Aorta (tissue), 5 donors: ENCODE measurements at places on chromosomes 4 and X.

DNA sequence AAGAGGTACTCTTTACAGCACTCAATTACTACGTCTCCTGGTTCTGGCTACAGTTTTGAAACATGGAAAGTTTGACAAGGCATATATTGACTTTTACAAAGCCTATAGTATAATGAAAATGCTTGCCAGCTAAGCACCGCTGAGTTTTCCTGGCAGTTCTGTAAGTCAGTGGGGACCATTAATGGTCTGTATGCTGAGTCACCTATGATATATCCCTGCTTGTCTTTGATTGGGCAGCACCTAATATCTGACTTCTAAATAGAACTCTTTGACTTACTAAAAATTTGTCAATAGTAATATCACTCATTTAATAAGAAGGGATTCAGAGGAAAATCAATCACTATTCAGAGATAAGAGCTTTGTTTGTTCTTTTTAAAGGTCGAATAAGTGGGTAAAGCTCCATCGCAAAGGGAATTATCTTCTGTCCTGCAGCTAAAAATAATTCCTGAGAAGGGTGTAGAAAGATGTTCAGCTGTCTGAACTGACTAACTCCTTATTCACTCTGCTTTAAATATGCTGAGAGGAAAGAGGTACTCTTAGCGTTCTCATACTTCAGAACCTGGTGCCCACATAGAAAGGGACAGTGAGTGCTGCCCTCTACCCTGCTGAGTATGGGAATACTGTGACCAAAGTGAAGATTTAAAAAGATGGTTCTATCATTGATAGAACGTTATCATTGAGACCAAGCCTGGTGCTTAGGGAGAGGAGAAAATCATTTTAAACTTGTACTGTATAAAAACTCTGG is 959 bp downstream of the SMPX start:
- H3K27me3 ChIP-seq: no peaks in the 10 kb centered on the region
- H3K36me3 ChIP-seq: no peaks in the 10 kb centered on the region
- H3K27ac ChIP-seq: no peak overlapping the region
- no peak overlapping the region for H3K4me3 ChIP-seq
- no peaks in the 10 kb centered on the region for H3K4me1 ChIP-seq
- DNase-seq: no peak

- no peak overlapping the region for H3K27ac ChIP-seq
- no peaks in the 10 kb centered on the region for H3K4me1 ChIP-seq
- no peak for DNase-seq
These were observed 13.8 kb downstream of the GUCY1B1 start for GRCh38 chr4:155772459-155773195.

- H3K4me1 ChIP-seq: no peaks in the 10 kb centered on the region
- no peaks in the 10 kb centered on the region for H3K36me3 ChIP-seq
- no peak overlapping the region for H3K4me3 ChIP-seq
- DNase-seq: no peak
- no peak overlapping the region for H3K27ac ChIP-seq
- H3K27me3 ChIP-seq: no peaks in the 10 kb centered on the region
These were observed 118.3 kb upstream of the ATOH1 start for GRCh38 chr4:93710101-93710846.

- no peaks in the 10 kb centered on the region for H3K36me3 ChIP-seq
- DNase-seq: no peak
- no peak overlapping the region for H3K4me3 ChIP-seq
- H3K4me1 ChIP-seq: no peaks in the 10 kb centered on the region
These were observed 585.7 kb downstream of the TLL1 start for GRCh38 chr4:166458756-166459155.

DNA sequence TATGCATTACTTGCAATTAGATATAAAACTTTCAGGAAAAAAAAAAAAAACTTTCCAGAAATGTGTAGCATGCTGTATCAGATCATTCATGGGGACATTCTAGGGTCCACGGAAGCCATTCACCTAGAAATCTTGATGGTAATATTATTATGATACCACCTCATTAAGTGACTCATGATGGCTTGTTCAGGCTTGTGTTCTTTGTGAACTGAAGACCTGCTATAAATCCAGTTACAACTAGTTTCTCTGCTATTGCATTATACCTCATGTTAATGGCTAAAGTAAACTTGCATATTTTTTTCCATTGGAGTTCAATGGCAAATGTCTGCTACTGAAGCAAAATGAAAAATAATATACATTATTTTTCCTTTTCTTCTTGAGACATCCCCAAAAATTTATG is 35.3 kb upstream of the PTPN13 start:
- H3K27ac ChIP-seq: no peak overlapping the region
- no peaks in the 10 kb centered on the region for H3K27me3 ChIP-seq
- no peaks in the 10 kb centered on the region for H3K4me1 ChIP-seq
- H3K36me3 ChIP-seq: no peaks in the 10 kb centered on the region
- no peak for DNase-seq

DNA sequence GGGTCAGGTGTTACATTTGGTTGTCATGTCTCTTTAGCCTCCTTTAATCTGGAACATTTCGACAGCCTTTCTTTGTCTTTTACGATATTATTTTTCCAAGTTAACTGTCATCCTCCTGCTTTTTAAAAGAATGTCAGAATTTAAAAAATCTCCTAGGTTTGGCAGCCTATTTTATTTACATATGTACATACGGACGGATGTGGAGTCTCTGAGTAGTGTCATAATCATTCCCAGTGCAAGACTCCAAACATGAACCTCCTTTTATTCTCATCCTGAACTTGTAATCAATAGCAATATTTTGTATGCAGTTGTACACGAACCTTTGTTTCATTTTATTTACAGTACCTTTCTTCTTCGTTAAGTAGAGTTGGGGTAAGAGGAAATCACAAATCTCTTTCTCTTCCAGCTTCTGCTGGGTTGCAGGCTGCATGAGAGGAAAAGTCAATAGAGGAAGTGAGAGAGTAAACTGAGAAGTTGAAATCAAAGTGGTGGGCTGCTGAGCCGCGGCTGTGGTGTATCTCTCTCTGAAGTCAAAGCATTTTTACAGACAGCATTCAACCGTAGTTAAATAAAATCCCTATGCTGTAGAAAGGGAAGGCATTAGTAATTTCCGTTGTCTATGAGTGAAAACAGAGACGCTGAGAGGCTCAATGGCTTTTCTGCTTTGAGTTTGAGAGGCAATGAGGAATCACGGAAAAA is 53.9 kb upstream of the RPS6KA3 start:
- peak; percentile 54 for DNase-seq
- no peaks in the 10 kb centered on the region for H3K4me1 ChIP-seq
- H3K27me3 ChIP-seq: no peaks in the 10 kb centered on the region
- no peak overlapping the region for H3K27ac ChIP-seq
- H3K4me3 ChIP-seq: no peak overlapping the region

DNA sequence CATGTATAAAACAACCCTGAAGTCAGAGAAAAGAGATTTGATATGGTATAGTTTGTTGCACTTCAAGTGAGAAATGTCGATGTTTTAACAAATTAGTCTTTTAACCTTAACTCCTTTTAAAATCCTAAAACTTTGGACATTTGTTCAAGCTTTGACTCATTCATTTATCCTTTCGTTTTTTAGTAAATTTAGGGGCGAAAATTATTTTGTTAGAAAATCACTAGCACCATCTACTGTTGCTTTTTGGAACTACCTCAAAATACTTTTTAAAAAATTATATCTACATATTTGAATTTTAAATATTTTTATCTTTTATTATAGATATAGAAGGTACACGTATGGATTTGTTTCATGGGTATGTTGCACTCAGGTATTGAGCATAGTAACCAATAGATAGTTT is 165.1 kb upstream of the POF1B start:
- H3K27me3 ChIP-seq: no peaks in the 10 kb centered on the region
- no peak for DNase-seq
- H3K36me3 ChIP-seq: no peaks in the 10 kb centered on the region
- H3K4me1 ChIP-seq: no peaks in the 10 kb centered on the region

DNA sequence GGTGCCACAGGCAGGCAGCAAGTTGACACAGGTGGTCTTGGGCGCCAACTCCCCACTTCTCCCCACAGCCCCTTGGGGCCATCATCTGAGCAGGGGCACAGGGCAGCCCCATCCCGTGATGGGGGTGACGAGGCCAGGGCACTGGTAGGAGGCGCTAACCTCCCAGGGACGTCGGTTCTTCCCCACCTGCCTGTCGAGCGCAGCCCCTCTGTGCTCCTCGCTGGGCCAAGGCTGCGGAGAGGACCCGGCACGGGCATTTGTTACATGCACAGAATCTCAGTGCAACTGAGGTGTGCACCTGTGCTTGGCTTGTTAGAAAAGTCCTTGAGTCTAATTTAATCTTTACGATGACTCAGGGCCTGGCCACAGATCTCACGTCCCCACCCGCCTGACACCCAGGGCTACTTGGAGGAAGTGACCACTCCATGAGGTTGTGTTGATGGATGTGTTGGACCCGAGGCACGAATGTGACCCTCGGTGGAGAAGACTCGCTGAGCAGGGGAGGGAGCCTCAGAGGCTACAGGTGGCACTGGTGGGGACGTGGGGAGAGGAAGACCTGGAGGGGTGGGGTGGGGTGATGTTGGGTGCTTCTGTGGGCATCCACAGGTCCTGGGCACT is 3.1 kb upstream of the SH3TC1 start:
- no peaks in the 10 kb centered on the region for H3K36me3 ChIP-seq
- no peaks in the 10 kb centered on the region for H3K4me1 ChIP-seq
- H3K27me3 ChIP-seq: no peaks in the 10 kb centered on the region
- no peak overlapping the region for H3K4me3 ChIP-seq
- DNase-seq: no peak

DNA sequence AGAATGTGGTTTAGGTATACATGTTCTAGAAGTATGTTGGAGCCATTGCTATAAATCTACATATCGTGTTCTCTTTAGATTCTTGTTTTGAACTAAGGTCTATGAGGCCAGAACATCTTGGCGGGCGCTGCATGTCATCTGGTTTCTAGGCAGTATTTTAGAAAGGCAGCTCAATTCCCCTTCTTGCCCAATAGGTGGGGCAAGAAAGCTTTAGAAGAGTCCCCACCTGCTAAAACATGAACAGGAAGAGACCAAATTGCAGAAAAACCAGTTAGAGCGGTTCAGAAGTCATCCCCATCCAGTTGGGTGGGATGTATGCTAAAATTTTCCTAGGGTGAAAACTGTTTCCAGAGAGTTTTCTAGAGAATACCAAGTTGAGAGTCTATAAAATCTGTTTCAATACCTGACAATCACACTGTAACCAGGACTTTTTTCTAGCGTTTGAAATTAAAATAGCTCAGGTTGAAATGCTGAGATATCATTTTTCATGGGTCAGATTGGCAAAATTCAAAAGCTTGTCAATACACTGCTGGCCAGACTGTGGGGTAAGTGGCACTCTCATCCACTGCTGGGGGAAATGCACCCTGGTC is 17.5 kb upstream of the SH3KBP1 start:
- no peak overlapping the region for H3K4me3 ChIP-seq
- H3K4me1 ChIP-seq: no peaks in the 10 kb centered on the region
- H3K27ac ChIP-seq: no peak overlapping the region
- no peaks in the 10 kb centered on the region for H3K36me3 ChIP-seq
- H3K27me3 ChIP-seq: no peaks in the 10 kb centered on the region

- H3K4me1 ChIP-seq: no peaks in the 10 kb centered on the region
- DNase-seq: no peak
- no peaks in the 10 kb centered on the region for H3K36me3 ChIP-seq
- H3K27me3 ChIP-seq: no peaks in the 10 kb centered on the region
These were observed 654.5 kb downstream of the TLL1 start for GRCh38 chr4:166527500-166527899.

GRCh38 chr4:1377606-1378261 is 28.5 kb downstream of the NKX1-1 start:
- H3K27ac ChIP-seq: no peak overlapping the region
- H3K36me3 ChIP-seq: peaks cover 1% of the 10 kb centered on the region
- H3K4me3 ChIP-seq: no peak overlapping the region
- DNase-seq: peak; percentile 71

DNA sequence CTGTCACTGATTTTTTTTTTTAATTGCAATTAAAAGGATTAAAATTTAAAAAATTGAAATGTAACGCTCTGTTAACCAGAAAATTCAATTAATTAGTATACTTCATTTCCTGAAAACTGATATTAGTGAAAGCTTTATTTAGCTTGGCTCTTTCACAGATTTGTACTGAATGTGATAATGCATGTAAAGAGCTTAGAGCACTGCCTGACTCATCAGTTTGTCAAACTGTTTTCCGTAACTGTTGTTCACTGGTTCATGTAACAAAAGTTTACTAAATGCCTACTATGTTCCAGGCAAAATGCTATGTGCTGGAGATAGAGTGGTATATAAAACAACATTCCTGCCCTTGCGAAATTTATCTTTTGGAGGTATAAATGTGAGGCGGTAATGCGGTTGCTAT is 471.7 kb downstream of the SH2D1A start:
- no peak for DNase-seq
- H3K27me3 ChIP-seq: no peaks in the 10 kb centered on the region
- no peaks in the 10 kb centered on the region for H3K36me3 ChIP-seq
- no peak overlapping the region for H3K4me3 ChIP-seq
- no peaks in the 10 kb centered on the region for H3K4me1 ChIP-seq

DNA sequence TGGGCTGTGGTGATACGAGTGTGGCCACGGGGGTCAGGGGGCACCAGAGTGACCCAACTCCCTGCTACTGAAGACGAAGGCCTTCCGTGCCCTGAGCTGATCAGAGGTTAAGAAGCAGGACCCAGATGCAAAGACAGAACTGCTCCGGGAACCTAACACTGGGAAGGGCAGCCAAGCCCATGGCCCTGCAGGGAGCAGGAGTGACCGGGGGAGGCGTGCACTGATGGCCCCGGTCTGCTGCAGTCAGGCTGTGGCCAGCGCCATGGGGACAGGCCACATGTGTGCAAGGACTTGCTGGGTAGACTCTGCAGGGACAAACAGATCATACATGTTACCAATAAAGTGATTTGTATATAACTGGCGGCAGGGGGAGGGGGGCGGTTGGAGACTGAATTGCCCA is 74.6 kb downstream of the ACOX3 start:
- DNase-seq: no peak
- no peaks in the 10 kb centered on the region for H3K4me1 ChIP-seq
- H3K27ac ChIP-seq: no peak overlapping the region
- H3K27me3 ChIP-seq: no peaks in the 10 kb centered on the region
- no peak overlapping the region for H3K4me3 ChIP-seq
- no peaks in the 10 kb centered on the region for H3K36me3 ChIP-seq

DNA sequence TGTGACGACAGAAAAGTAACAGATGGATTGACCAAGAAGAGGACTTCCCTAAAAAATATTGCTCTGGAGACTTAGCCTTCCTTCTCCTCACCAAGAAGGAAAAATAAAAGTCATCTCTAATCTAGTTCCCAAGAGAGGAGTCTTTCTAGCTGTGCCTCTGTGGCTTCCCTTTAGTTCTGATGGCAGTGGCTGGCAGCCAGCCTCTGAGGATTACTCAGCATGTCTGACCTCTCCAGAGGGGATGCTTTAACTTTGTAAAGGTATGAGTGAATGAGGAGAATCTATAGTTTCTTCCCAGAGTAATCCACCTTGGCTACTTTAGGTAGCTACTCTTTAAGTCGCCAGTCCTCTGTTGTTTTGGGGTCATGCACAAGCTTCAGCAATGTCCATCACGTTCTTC is 163.9 kb upstream of the KIT start:
- H3K27me3 ChIP-seq: no peaks in the 10 kb centered on the region
- no peaks in the 10 kb centered on the region for H3K36me3 ChIP-seq
- H3K27ac ChIP-seq: no peak overlapping the region
- H3K4me3 ChIP-seq: no peak overlapping the region

GRCh38 chr4:139761461-139761860 is 95.8 kb downstream of the MGST2 start:
- no peak overlapping the region for H3K27ac ChIP-seq
- DNase-seq: no peak
- H3K27me3 ChIP-seq: no peaks in the 10 kb centered on the region
